Vagina (tissue), 2 donors: ENCODE measurements at places on chromosomes 2 and 18. TPM values are rescaled to one million over a fixed set of nuclear protein-coding genes. Genes with fewer than 3 reads are reported as not detected.

The MAB21L4 gene
- 21.1 TPM for total RNA-seq

The PSMA8 gene
- not detected for total RNA-seq

The FBXO48 gene
- total RNA-seq = 1.2 TPM

The GPR55 gene
- 2.7 TPM for total RNA-seq

The RMDN2 gene
- 5.9 TPM for total RNA-seq

The SPEG gene
- 28.2 TPM for total RNA-seq

The CGREF1 gene
- total RNA-seq = 2.2 TPM

The KCNS3 gene
- total RNA-seq = 20.1 TPM

The CNDP1 gene
- total RNA-seq = 9.8 TPM

The PKDCC gene
- total RNA-seq = 146 TPM

- no peak for DNase-seq
- no peaks in the 10 kb centered on the region for H3K27me3 ChIP-seq
- H3K27ac ChIP-seq = no peak overlapping the region
- no peak overlapping the region for H3K4me3 ChIP-seq
- H3K36me3 ChIP-seq = no peaks in the 10 kb centered on the region
Measured at GRCh38 chr18:26911840-26912239, 46.3 kb upstream of the AQP4 start.

- H3K27me3 ChIP-seq = no peaks in the 10 kb centered on the region
- no peaks in the 10 kb centered on the region for H3K36me3 ChIP-seq
- no peak overlapping the region for H3K27ac ChIP-seq
Measured at GRCh38 chr2:60370814-60371213, 182.6 kb downstream of the BCL11A start.

GRCh38 chr18:44521668-44522022 lies 159.0 kb upstream of the SETBP1 start:
- no peaks in the 10 kb centered on the region for H3K27me3 ChIP-seq
- no peak overlapping the region for H3K4me3 ChIP-seq
- H3K27ac ChIP-seq = no peak overlapping the region
- no peak for DNase-seq

GRCh38 chr2:47167149-47167548 lies 12.0 kb upstream of the STPG4 start:
- no peak overlapping the region for H3K4me3 ChIP-seq
- H3K27ac ChIP-seq = no peak overlapping the region
- peaks cover 87% of the 10 kb centered on the region for H3K4me1 ChIP-seq
- peaks cover 35% of the 10 kb centered on the region for H3K36me3 ChIP-seq
- no peaks in the 10 kb centered on the region for H3K27me3 ChIP-seq
- DNase-seq = no peak

DNA sequence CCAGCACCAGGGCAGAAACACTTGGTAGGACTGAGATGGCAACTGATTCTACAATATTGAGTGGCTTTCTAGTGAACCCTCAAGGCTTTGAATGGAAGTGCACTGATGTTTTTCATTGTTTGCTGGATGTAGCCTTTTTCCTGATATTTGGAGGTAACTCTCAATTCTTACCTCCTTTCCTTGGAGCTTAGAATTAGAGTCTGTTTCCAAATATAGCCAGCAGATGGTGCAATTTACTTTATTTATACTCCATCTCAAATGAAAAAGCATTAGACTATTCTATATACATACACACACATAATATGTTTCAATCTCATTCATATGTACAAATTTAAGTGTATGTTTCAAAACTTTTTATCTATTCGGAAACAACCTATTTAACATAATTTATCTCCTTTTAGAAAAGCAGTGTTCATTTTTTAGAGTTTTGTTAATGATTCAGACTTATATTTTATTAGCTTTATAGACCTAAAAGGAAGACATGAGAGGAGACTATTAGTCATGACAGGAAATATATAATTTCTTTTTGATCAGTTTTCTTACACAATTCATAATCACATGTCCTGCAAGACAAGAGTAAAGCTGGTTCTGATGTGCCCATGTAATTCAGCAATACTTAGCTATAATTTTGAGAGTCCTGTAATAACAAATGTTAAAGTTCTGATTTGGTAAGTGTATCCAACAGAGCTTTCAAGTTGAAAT lies 124.8 kb downstream of the NUP35 start:
- H3K36me3 ChIP-seq = no peaks in the 10 kb centered on the region
- no peak for DNase-seq
- H3K27ac ChIP-seq = no peak overlapping the region
- H3K4me1 ChIP-seq = no peaks in the 10 kb centered on the region
- H3K27me3 ChIP-seq = no peaks in the 10 kb centered on the region

DNA sequence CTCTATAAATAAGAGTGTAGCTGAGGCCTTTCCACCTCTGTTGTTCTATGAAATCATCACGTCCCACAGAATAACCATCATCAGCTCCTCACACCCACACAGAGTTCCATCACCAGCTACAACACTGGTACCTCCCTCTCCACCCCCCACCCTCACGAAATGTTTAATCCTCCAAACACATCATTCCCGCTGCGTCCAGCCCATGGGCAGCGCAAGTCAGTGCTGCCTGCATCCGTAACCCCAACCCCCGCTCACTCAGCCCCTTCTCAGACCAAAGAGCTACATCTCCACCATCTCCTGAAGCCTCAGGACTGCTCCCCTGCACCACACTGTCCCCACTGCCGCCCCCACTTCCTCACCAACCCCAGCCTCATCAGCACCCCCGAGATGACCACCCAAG lies 19.4 kb downstream of the DNMT3A start:
- no peaks in the 10 kb centered on the region for H3K27me3 ChIP-seq
- H3K4me3 ChIP-seq = no peak overlapping the region
- peaks cover 26% of the 10 kb centered on the region for H3K4me1 ChIP-seq
- no peak overlapping the region for H3K27ac ChIP-seq

- peaks cover 18% of the 10 kb centered on the region for H3K4me1 ChIP-seq
- no peaks in the 10 kb centered on the region for H3K36me3 ChIP-seq
- H3K27ac ChIP-seq = no peak overlapping the region
- no peak for DNase-seq
- no peak overlapping the region for H3K4me3 ChIP-seq
Measured at GRCh38 chr2:179104736-179105135, 54.8 kb upstream of the CCDC141 start.

DNA sequence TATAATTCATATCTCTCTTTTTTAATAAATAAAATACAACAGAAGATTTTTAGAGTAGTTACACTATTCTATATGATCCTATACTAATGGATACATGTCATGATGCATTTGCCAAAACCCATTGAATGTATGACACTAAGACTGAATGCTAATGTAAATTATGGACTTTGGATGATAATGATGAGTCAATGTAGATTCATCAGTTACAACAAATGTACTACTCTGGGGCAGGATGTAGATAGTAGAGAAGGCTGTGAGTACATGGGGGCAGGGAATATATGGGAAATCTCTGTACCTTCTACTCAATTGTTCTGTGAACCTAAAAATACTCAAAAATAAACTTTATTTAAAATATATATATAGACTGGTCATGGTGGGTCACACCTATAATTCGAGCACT lies 45.6 kb upstream of the NEDD4L start:
- no peaks in the 10 kb centered on the region for H3K27me3 ChIP-seq
- DNase-seq = no peak
- H3K4me1 ChIP-seq = no peaks in the 10 kb centered on the region

DNA sequence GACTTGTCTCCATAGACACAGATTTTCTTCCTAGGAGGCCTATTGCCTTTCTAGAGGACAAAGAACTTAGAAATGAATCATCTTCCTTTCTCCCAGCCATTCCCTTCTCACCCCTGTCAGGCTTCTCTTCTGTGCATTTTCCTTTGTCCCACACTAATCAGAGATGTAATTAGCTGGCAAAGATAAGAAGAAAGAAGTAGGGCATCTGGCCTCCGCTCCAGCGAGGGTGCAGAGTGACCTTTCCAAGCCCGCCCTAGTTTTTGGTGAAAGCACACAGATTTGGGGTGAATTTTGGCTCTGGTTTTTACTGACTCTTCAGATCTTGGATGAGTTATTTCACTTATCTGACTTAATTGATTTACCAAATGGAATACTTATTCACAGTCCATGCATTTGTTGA lies 626.5 kb downstream of the ZEB2 start:
- H3K27me3 ChIP-seq = no peaks in the 10 kb centered on the region
- no peaks in the 10 kb centered on the region for H3K4me1 ChIP-seq

GRCh38 chr2:173198327-173198726 lies 122.7 kb downstream of the MAP3K20 start:
- DNase-seq = no peak
- H3K4me3 ChIP-seq = no peak overlapping the region
- peaks cover 8% of the 10 kb centered on the region for H3K36me3 ChIP-seq
- H3K4me1 ChIP-seq = peaks cover 4% of the 10 kb centered on the region
- H3K27ac ChIP-seq = no peak overlapping the region

GRCh38 chr2:29405266-29405665 lies 290.1 kb downstream of the CLIP4 start:
- no peaks in the 10 kb centered on the region for H3K27me3 ChIP-seq
- no peaks in the 10 kb centered on the region for H3K36me3 ChIP-seq
- no peak overlapping the region for H3K4me3 ChIP-seq
- no peak overlapping the region for H3K27ac ChIP-seq

DNA sequence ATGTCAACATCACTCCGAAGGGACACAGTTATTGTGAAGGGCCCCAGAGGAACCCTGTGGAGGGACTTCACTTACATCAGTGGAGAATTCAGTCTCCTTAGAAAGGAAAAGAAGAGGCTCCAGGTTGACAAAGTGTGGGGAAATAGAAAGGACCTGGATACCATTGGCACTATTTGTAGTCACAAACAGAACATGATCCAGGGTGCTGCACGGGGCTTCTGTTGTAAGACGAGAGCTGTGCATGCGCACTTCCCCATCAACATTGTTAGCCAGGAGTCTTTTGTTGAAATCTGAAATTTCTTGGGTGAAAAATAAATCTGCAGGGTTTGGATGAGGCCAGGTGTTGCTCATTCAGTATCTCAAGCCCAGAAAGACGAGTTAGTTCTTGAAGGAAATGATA lies 2.4 kb upstream of the ALPK2 start:
- DNase-seq = no peak
- H3K27ac ChIP-seq = no peak overlapping the region
- H3K36me3 ChIP-seq = no peaks in the 10 kb centered on the region
- no peak overlapping the region for H3K4me3 ChIP-seq

- peak; percentile 37 for DNase-seq
- no peaks in the 10 kb centered on the region for H3K27me3 ChIP-seq
- H3K27ac ChIP-seq = no peak overlapping the region
- H3K36me3 ChIP-seq = no peaks in the 10 kb centered on the region
- H3K4me1 ChIP-seq = no peaks in the 10 kb centered on the region
Measured at GRCh38 chr2:127582863-127583861, 47.7 kb downstream of the MYO7B start.

DNA sequence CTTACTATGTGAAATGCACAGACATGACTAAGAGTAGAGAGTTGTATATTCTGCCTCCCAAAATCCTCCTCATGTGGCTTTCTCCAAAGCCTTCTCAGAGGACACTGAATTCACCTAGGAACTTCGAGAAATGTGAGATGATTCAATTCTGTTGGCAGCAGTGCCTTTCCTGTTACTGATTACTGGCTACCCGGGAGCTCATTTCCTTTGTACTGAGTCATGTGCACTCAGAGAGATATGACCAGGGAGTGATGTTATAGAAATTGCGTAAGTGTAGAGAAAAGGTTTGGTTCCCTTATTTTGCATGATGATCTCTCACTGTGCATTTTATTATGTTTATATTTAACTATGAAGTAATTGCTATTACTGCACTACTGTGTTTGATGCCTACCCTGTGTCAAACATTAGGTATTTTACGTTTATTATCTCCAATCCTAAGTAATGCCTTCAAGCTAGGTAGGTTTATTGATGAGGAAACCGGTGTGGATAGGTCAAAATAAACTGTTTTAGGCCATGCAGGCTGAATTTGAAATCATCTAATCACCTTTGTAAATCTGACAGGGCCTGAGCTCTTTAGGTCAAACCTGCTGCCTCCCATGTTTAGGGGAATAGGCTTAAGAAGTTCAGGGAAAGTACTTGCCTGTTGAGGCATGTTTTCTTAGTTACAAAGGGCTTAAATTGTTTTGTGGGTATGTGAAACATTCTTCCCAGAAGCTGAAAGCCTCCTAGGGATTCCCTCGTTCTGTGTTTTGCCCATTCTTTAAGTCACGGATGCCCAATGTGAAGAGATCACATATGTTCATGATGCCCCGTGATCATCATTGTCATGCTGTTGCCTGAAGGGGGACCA lies 86.8 kb downstream of the FMNL2 start:
- no peaks in the 10 kb centered on the region for H3K36me3 ChIP-seq
- no peaks in the 10 kb centered on the region for H3K27me3 ChIP-seq
- no peak for DNase-seq

DNA sequence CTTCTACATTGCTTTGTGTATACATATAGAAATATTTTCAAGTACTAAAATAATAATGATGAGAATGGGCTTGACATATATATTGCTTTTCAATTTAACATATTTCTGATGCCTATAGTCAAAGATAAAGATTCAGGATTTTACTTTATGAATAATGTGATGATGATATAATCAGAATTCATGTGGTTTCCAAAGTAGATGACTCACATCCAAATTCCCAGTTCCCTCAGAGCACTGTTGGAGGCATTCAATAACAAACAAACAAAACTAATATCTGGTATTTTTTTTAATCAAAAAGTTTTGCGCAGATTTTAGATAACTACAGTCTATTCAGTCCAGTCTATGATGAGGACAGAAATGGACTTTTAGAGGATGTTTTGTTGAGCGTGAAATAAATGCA lies 2094.5 kb upstream of the CELF4 start:
- no peaks in the 10 kb centered on the region for H3K27me3 ChIP-seq
- no peak overlapping the region for H3K27ac ChIP-seq
- H3K4me1 ChIP-seq = no peaks in the 10 kb centered on the region
- no peaks in the 10 kb centered on the region for H3K36me3 ChIP-seq
- no peak overlapping the region for H3K4me3 ChIP-seq

DNA sequence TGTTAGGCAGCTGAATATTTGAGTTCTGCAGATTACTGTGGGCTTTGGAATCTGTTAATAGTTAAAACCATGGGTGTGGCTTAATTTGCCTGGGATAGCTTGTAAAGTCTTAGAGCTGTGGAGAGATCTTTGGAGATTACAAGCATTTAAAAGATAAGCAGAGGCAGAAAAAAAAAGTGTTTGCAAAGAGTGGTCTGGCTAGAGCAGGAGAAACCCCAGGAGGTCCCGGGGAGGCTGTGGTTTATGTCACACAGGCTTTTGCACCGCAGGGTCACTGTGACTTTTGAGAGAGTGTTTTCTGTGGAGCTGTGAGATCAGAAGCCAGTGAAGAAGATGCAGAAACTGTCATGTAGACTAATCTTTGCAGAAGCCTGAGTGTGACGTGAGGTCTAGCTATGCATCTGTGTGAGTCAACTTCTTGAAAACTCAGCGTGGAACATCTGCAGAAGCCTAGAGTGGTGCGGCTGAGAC lies 49.0 kb downstream of the SETBP1 start:
- DNase-seq = no peak
- H3K27ac ChIP-seq = peak overlapping the region; percentile 39
- H3K27me3 ChIP-seq = no peaks in the 10 kb centered on the region
- no peaks in the 10 kb centered on the region for H3K36me3 ChIP-seq
- H3K4me3 ChIP-seq = no peak overlapping the region

DNA sequence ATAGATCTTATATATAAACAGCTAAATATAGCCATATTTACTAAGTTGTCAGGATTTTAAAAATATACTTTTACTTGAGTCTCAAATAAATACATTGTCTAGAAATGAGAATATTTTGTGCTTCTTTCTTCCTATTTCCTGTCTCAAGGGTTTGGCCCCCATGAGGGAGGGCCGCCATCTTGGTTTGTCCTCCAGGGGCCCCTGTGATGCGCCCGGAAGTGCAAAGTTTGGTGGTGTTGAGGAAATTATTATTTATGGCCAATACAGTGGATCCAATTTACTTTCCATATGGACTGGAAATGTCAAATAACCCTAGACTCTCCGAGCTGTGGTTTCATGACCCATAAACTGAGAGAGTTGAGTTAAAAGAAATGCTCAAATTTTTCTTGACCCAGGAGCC lies 104.7 kb upstream of the OTOS start:
- no peak for DNase-seq
- no peaks in the 10 kb centered on the region for H3K27me3 ChIP-seq
- H3K4me1 ChIP-seq = peaks cover 31% of the 10 kb centered on the region
- H3K4me3 ChIP-seq = no peak overlapping the region
- no peak overlapping the region for H3K27ac ChIP-seq
